Activated T-helper 1 cell treated with anti-CD3 and anti-CD28 coated beads, Interleukin-12 subunit alpha, Interleukin-12 subunit beta, Interleukin-2, Interleukin-4 antibody, amounts not matched to agents 30 ng/mL and 10 ng/mL and 1 ng/mL, durations not matched to agents 14 hours and 24 hours and 36 hours (primary cell): ENCODE measurements at places on chromosomes 11 and 22. TPM values are rescaled to one million over a fixed set of nuclear protein-coding genes. Genes with fewer than 3 reads are reported as not detected.

TIMM10 gene
- total RNA-seq = 98.2 and 99.6 TPM in 2 replicates

RASL10A gene
- 0.15 and 0.65 TPM in 2 replicates for total RNA-seq

HOATZ gene
- total RNA-seq = not detected in 2 replicates

OR6T1 gene
- total RNA-seq = not detected in 2 replicates

RCOR2 gene
- 0.21 and 0.34 TPM in 2 replicates for total RNA-seq

ENTHD1 gene
- 0.08 and 0.20 TPM in 2 replicates for total RNA-seq

DNA sequence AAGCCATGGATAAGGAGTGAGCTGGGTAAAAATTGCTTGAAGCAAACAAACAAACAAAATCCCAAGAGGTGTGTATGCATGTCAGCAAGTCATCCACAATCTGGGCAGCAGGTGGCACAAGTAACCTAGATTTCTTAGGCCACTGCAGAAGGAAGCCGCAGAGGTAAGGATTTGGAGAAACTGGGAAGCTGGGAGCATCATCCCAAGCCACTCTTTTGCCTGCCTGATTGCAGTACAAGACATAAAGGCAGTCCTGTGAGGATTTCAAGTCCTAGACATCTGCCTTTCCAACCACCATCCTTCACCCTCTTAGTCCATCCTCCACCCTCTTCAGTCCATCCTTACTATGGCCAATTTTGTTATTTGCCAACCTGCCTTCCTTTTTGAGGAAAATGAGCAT lies 67.2 kb upstream of the BMAL1 start:
- no peak for DNase-seq
- H3K36me3 ChIP-seq = no peaks in the 10 kb centered on the region
- H3K27me3 ChIP-seq = no peaks in the 10 kb centered on the region
- H3K27ac ChIP-seq = no peak overlapping the region

DNA sequence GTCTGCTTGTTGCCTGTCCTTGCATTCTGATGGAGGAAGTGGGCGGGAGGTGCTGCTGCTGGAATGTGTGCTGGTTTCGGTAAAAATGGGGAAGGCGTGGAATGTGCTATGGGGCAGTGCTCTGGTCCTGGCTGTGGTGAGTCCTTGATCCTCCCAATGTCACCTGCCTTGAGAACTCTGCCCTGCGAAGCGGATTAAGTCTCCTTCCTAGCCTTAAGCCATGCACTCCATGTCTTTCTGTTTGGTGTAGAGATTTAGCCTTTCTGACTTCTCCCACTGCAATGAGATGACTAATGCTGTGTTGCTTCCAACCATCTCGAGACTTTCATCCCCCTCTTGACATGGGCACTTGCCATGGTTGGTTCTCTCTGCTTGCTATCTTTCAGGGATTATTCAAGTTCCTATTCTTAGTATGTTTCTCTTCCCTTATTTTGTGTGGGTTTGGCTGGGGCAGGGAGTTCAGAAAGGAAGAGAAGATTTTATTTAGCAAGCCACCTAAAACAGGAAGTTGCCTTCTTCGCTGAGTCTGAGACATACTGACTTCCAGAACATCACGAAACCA lies 687.9 kb downstream of the NTM start:
- no peaks in the 10 kb centered on the region for H3K27me3 ChIP-seq
- no peaks in the 10 kb centered on the region for H3K36me3 ChIP-seq
- no peak overlapping the region for H3K4me3 ChIP-seq
- no peak overlapping the region for H3K27ac ChIP-seq
- no peak for DNase-seq

DNA sequence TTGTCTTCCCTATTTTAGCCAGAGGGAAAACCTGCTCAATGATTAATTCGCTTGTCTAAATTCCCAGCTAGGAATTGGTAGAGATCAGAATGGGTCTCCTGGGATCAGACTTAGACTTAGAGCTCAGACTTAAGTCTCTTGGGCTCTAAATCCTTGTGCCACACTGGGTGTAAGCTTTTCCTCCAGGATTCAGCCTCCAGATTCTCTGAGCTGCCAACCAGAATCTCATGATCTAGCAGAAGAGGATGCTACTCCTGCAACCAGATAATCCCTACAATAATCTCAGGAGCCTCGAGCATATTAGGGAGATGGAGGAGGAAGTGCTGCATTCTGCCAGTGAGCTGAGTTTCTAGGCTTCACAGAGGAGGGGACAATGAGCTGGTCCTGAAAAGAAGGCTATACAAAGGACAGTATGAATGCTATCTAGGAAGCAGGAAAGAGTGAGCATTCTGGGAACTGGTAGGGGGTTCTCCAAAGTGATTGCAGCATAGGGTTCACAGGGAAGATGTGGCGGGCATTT lies 211.6 kb upstream of the SESN3 start:
- no peak for DNase-seq
- H3K27ac ChIP-seq = no peak overlapping the region
- H3K36me3 ChIP-seq = no peaks in the 10 kb centered on the region
- H3K4me1 ChIP-seq = peaks cover 10% of the 10 kb centered on the region

DNA sequence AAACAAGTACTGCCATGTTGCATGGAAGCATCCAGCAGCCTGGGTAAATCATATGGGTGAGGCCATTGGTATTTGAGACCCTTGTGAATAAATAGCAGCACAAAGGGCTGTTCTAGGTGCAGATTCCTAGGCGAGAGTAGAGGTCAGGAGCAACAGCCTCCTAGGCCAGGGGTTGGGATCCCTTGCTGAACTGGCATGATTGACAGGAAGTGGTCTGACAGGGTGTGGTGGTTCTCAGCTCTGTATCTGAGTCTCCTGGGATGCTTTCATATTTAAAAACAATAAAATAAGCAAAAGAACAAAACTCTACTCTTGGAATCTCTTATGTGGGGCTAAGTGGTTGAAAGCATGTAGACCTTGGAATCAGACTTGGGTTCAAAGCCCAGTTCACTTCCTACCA lies 35.8 kb downstream of the INSC start:
- peaks cover 32% of the 10 kb centered on the region for H3K4me1 ChIP-seq
- H3K36me3 ChIP-seq = no peaks in the 10 kb centered on the region
- DNase-seq = no peak
- no peak overlapping the region for H3K4me3 ChIP-seq
- H3K27me3 ChIP-seq = peaks cover 3% of the 10 kb centered on the region
- no peak overlapping the region for H3K27ac ChIP-seq

- H3K27ac ChIP-seq = no peak overlapping the region
- no peak for DNase-seq
- peaks cover 40% of the 10 kb centered on the region for H3K36me3 ChIP-seq
- no peaks in the 10 kb centered on the region for H3K27me3 ChIP-seq
These were observed 55.5 kb upstream of the CD5 start for GRCh38 chr11:61046833-61047232.

GRCh38 chr11:101083335-101083734 lies 46.3 kb downstream of the PGR start:
- no peak for DNase-seq
- no peak overlapping the region for H3K4me3 ChIP-seq
- H3K27me3 ChIP-seq = no peaks in the 10 kb centered on the region
- H3K4me1 ChIP-seq = no peaks in the 10 kb centered on the region

GRCh38 chr22:17518406-17518805 lies 44.9 kb upstream of the SLC25A18 start:
- peaks cover 16% of the 10 kb centered on the region for H3K27me3 ChIP-seq
- H3K27ac ChIP-seq = no peak overlapping the region
- no peak for DNase-seq
- H3K4me3 ChIP-seq = no peak overlapping the region
- H3K36me3 ChIP-seq = no peaks in the 10 kb centered on the region
- no peaks in the 10 kb centered on the region for H3K4me1 ChIP-seq
